ENCODE measurements at places on chromosomes 5 and 9.

DNA sequence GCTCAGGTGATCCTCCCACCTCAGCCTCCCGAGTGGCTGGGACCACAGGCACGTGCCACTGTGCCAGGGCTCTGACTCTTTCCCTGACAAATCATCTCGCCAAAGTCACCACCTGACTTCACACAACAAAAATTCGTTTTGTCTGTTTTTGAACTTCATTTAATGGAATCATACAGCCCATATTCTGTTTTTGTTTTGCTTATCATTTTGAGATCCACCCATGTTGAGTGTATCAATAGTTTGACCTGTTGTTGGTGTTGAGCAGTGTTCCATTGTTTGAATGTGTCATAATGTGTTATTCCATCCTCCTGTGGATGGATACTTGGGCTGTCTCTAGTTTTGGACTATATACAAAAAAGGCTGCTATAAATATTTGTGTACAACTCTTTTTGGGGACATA, 6.9 kb upstream of the UBE2D2 start:
- DNase-seq: no peak

GRCh38 chr5:135154197-135154596, 120.2 kb upstream of the PITX1 start:
- DNase-seq: no peak

DNA sequence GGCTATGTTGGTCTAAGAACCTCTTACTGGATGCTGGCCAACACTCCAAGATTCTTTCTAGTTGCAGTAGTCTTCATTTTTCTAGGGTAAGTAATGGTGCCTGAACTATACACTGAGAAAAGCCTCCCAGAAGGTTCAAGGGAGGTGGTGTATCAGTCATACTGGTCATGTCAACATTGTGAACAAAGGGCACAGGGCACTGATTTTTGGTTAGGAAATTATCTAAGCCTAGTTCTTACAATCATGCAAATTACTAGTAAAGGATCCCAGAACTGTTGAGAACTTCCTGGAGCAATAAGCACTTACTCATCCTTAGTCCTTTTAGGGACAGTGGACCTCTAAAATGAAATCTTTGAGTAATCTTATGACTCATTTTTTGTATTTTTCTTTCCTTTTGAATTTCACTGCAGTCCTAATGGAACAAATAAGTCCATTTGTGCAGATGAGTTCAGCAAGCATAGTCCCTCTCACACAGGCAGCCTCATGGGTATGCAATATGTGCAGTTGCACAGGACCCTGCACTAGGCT, 21.1 kb upstream of the CDC42SE2 start:
- DNase-seq: no peak

GRCh38 chr5:17169507-17169906, 47.9 kb upstream of the BASP1 start:
- DNase-seq: no peak

DNA sequence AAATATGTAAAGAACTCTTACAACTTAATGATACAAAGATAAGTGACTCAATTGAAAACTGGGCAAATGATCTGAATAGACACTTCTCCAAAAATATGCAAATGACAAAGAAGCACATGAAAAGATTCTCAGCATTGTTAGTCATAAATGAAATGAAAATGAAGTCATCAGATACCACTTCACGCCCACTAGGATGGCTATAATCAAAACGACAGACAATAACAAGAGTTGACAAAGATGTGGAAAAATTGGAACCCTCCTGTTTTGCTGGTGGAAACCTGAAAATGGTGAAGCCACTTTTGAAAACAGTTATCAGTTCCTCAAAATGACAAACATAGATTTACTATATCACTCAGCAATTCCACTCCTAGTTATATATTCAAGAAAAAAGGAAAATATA, 7.9 kb upstream of the SYK start:
- DNase-seq: no peak

DNA sequence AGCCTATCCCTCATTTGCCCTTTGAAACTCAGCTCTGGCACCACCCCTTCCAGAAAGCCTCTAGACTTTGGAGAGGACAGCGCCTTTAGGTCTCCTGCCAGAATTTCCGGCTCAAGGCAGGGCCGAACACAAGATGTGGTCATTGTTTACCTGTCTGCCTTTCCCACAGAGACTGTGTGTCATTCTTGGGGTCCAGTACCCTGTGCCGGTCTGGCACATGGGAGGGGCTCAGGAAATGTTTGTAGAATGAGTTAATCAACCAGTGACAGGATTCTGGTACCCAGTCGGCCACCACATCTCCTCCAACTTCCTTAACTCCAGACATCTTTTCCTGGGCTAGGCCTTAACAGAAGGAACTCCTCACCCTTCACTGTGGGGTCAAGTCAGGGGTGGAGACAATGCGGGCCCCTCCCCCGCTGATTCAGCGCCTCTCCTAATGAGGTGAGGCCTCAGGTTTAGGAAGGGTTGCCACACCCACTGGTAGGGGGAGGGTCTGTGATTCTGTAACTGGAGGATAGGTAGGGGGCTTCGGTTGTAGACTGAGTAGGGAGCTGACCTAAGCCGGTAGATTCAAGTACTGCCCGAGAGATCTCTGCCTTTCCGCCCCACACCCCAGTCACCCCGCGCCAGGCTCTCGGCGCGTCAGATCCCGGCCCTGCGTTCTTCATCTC, 29.3 kb downstream of the PCDH1 start:
- no peak for DNase-seq

GRCh38 chr5:129078247-129078646, 16.3 kb upstream of the ISOC1 start:
- DNase-seq: no peak
